Activated naive CD8-positive, alpha-beta T cell treated with anti-CD3 and anti-CD28 coated beads, Interleukin-2, amount 50 U/mL, for 16 hours (primary cell): ENCODE measurements at places on chromosomes 12 and 14.

- DNase-seq, result no peak
Measured at GRCh38 chr14:55418411-55418810, 6.8 kb upstream of the ATG14 start.

- no peak for DNase-seq
Measured at GRCh38 chr12:126389961-126390360, 1324.7 kb downstream of the AACS start.

DNA sequence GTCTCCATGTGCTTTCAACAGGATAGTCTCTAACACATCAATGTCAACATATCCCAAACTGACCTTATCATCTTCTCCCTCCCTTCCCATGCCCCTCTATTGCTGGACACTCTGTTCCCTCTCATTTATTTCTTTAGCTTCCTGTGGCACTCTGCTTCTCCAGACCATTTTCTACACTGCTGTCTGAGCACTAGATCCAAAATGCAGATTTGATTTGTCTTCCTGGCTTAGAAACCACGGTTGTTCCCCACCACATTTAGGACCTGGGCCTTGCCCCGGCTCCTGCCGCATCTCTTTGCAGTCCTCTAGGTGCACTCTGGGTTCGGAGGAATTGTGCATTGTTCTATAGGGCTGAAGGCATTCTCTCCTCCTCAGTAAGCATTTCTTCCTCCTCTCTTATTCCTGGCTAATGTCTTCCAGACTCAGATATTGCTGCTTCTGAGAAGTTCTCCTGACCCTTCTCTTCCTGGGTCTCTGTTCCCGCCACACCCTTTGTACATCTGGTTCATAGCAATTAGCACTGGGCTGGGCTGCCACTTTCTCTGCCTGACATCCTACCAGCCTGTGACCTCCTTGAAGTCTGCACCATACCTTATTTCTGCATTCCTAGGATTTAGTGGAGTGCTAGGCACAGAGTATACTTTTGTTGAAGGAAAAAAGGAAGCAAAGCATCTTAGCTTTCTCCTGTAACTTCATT is 13.9 kb downstream of the ARG2 start:
- no peak for DNase-seq

DNA sequence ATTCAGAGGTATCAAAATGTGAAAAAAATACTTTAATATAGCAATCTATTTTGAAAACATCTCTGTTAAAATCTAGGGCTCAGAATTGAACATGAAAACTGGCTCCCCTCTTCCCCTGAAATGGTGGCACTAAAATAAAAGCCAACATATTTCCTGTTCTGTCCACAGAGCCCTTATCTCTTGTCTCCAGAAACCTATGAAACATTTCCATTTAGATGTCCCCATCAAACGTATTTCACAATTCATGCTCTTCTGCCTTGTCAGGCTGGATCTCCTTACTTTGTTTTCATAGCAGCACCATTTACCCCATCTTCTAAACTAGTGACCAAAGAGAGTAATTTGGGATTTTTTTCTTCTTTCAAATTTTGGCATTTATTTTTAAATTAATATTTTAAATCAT is 42.4 kb downstream of the PDE3A start:
- no peak for DNase-seq

DNA sequence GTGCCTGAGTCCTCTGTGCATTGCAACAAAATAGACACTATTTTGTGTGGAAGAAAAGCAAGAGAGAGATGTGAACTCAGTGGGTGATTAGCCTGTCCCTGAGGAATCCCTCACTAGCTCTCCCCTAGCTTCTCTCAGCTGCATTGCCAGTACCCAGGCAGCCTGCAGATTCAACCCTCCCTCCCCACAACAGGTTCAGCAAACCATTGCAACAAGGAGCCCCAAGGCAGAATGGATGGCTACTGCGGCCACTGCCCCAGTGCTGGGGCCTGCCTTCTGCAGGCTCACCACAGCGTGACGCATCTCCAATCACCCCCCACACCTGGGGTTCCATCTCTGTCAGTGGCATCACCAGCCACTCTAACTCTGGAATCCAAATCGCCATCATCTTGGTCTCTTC is 2.3 kb downstream of the CRACR2A start:
- DNase-seq, result no peak

- DNase-seq, result no peak
Measured at GRCh38 chr12:62625228-62625627, 158.6 kb downstream of the MON2 start.

GRCh38 chr12:32181498-32182175 is 75.0 kb downstream of the BICD1 start:
- no peak for DNase-seq

- DNase-seq, result no peak
Measured at GRCh38 chr12:100646896-100647295, 73.4 kb downstream of the GAS2L3 start.

DNA sequence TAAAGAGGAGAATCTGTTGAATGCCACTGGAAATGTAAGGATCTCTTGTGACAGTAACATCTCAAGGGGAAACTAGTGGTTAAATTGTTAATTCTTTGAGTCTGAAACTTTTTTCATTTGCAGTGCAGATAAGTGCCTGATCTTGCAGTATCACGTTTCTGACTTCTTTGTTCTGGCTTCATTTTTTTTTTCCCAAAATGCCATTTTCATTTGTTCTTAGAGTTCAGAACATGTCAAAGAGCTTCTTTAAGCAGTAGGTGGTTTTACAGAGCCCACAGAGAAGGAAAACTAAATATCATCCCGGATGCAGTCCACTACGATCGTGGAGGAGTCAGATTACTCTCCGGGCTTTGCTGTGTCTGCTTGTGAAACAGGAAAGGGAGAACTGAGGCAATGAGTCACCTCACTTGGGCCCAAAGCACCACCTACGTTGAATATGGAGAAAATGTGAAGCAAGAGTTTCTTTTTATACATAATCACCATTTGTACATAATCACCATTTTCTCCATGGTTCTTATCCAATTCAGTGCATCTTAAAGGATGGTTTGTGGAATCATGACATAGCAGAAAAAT is 43.9 kb downstream of the HMGA2 start:
- no peak for DNase-seq

DNA sequence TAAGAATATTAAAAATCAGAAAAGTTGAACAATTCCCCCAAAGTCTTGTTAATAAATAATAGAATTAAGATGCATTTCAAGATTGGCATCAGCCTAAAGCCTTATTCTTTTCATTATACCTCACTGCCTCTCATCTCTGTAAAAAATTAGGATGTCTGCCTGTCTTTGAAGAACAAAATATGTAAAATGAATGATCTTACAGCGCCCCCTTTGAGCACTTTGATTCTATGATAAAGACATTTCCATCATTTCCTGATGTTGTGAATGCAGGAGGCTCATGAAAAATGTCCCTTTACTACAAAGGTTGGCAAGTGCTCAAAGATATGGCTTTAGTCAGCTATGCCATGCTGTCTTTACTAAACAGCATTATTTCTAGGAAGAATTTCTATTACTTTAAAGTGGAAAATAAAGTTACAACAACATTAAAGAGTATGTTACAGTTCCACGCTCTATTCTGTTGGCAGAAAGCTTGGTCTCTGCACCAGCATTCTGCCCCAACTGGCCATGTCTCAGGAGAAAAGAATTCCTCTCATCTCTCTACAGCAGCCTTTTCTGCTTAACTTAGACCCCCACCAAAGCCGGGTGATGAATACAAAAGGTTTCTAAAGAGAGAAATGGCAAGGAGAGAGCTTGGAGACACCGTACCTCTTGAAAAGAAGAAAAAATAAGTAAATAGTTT is 95.1 kb downstream of the LLPH start:
- DNase-seq, result no peak

DNA sequence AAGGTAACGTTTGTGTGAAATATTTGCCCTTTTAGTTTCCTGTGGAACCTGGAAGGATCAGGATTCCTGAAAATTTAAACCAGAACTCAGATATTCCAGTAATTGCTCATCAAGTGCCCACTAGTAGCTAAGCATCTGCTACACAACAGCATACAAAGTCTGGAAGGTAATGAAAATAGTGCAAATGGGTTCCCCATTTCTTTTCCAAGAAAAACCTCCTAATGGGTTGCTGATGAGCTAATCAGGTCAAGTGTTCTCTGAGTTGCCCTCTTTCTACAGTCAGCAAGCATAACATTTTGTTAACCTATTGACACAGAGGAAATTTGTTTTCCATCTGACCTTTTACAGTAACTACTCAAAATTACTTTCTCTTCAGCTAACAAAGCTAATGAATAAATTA is 83.6 kb upstream of the PMCH start:
- no peak for DNase-seq

GRCh38 chr14:90756755-90757345 is 59.4 kb downstream of the TTC7B start:
- DNase-seq, result no peak

GRCh38 chr12:32893458-32893857 is 3.1 kb downstream of the PKP2 start:
- no peak for DNase-seq

- DNase-seq, result no peak
Measured at GRCh38 chr12:57046086-57046791, 3.7 kb downstream of the MYO1A start.

DNA sequence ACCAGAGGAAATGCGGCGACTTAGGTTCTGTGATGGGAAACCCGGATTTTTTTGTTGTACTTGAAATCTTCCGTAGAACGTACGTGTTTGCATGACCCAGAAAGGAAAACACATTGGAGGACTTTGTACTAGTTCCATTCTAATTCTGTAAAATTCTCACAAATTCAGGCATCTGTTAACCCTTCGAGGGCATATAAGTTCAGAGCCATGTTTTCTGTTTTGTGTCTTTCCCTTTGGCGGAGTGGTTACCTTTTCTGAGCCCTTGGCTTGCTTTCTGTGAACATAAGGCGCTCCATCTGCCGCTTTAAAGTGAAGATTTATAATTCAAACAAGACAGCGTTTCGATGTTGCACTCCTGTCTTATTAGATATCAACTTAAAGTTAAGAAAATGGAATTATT is 34.2 kb downstream of the BICD1 start:
- no peak for DNase-seq

GRCh38 chr14:56524971-56525677 is 54.5 kb upstream of the TMEM260 start:
- DNase-seq, result no peak

DNA sequence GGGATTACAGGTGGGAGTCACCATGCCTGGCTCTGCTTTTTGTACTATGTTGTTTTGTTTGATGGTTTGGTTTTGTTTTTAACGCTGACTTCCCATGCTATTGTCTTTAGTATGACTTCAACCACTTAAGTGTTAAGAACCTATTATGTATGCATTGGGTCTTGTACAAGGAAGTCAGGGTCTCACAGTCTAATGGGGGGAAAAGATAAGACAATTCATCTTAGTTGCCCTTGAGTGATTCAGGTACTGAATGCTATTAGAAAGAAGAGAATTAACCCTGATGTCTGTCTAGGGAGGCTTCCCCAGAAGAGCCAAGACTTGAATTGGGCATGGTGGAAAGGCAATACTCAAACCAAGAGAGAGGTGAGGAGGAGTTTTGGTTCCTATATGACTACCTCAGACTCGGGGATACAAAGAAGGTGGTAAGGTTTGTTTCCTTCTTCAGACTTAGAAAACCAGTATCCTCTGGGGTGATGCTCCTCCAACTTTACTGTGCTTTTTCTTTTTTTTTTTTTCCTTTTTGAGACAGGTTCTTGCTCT is 64.6 kb downstream of the SUSD6 start:
- DNase-seq, result no peak

- no peak for DNase-seq
Measured at GRCh38 chr12:1518591-1519516, 75.5 kb downstream of the FBXL14 start.

DNA sequence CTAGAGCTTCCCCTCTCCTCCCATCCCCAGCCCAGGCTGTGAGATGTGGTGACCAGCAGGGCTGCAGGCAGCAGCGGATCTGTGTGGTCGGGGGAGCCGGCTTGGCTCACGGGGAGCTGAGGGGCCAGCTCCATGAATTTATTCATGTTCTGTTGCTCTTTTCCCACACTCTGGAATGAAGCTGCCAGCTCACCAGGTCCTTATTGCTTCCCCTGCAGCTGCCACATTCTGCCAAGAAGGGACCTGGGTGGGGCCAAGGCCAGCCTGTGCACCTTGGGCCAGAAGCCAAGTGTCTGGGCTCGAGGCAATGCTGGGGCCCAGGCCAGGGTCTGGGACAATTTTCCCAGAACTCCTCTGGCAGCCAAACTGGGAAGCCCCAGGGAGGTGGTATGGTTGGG is 2.5 kb upstream of the C1QL4 start:
- DNase-seq, result no peak

GRCh38 chr12:44874981-44875416 is 1.1 kb downstream of the NELL2 start:
- no peak for DNase-seq

- DNase-seq, result no peak
Measured at GRCh38 chr12:92707926-92708325, 5.1 kb downstream of the PLEKHG7 start.

DNA sequence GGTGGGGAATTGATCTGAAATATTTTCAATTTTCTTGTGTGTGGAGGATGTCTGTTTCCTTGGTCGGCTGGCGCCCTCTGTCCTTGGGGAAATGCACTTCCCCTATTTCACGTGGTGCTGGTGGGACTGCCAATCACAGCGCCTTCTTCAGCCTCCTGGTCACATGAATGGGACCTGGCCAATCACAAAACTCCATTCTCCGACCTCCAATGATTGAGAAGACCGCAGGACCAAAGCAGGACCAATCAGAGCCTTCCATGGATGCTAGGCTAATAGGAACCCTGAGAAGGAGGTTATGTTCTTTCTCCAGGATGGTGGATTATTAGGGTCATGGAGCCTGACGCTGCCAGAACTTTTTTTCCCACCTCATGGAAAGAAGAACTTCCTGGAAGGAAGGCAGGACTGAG is 188.7 kb downstream of the TTC8 start:
- no peak for DNase-seq

DNA sequence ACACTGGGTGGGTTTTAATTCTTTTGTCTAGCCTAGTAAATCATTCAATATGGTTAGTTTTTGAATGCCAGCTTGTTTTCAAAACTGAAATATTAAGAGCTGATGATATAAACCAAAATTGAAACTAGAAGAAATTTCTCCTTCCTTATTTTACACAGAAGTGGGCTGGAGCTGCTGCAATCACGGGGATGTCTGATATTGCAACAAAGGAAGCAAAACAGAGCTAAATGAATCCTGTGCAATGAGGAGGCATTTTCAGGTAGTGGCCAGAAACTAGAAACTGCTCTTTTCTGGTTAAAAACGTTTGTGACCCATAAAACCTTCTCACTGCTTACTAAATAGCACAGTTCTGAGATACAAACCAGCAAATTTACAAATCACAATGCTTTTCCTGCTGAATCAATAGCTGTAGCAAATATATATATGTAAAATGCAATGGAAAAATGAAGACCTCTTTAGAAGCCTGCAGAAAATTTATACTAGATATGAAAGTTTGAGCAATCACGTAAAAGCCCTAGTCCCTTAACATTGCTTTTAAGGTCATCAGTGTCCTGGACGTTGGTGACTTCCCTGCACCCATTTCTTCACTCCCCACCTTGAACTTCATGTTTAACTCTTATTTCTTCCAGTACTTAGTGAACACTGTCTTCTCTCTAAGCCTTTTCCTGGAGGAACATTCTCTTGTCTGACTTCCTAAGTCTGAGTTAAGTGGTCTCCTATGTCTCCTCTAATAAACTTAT is 15.9 kb upstream of the LRRK2 start:
- no peak for DNase-seq

DNA sequence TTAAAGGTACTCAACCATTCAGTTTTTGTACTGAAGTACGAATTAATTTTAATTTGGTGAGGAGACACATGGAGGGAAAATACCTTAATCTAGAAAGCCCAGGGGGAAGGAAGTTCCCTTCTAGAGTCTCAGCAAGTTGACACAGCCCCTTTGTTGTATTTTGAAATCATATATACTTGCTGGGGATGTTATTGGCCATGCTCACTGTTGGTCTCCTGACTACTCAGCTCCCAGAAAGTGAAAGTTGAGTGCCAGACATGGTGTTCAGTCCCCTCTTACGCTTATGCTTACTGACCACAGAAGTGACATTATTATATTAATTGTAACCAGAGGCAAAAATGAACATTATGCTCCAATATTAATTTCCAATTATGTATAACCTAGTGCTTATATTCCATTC is 28.1 kb downstream of the ARF6 start:
- no peak for DNase-seq
